ENCODE measurements at places on chromosomes 11 and 22.
A peak's percentile ranks its signal among the peaks of the same experiment; 100 is the strongest.

- no peak for DNase-seq
Measured at GRCh38 chr11:42779555-42779954, 532.2 kb upstream of the API5 start.

GRCh38 chr11:110015695-110016094 lies 77.5 kb upstream of the ZC3H12C start:
- no peak for DNase-seq

DNA sequence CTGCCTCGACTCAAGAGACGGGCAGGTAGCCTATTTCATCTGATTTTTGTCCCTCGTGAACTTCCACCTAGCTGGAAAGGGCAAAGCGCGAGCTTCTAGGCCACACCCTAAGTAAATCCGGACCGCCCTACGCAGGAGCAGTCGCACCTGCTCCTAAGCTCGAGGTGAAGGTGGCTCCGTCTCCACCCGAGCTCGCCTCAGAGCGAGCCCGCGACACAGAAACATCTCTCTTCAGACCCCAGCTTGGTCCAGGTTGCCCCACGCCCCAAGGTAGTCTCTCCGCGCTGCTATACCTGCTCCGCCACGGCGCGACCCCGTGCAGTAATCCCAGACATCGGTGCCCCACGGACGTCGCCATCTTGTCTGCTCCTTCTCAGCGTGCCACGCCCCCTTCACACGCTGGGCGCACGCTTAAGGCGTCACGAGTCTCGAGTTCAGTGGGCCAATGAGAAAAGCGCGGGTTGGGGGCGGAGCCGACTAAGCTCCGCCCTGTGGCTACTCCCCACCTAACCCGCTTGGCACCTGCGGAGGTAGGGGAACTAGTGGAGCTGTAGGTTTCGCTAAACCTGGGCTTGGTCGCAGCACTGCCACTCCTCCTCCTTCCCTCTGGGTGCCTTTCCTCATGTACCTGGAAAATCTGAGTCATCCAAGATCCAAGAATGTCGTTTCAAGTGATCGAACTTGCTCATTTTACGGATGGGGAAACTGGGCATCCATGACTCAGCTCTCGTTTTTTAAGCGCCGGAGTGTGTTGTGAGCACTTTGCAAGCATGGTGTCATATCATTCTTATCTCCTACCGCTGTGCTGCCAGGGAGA lies at the start of gene PISD:
Gene PISD, minus strand, starts transcription at position 365 of the 817 bp plus-strand sequence. Its CDS starts 7 bp downstream, at position 358.
- peak; percentile 98 for DNase-seq

GRCh38 chr11:36743039-36743438 lies 145.0 kb upstream of the RAG2 start:
- no peak for DNase-seq

DNA sequence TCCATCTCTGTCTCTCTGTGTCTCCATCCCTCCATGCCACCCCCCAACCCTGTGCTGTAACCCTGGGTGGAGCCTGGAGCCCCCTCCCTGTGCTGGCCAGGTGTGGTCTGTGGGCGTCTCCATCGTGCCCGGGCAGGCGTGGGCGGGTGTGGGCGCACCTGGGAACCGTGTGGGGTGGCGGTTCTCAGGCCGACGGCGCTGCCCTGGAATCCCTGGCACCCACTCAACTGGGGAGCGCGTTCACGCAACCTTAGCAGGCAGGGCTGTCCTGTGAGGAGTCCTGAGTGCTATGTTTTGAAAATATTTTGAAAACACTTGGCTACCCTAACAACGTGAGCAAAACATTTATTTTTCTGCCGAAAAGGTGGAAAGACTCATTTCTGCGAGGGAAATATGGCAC lies 4.7 kb downstream of the TNNT3 start:
- DNase-seq: no peak

DNA sequence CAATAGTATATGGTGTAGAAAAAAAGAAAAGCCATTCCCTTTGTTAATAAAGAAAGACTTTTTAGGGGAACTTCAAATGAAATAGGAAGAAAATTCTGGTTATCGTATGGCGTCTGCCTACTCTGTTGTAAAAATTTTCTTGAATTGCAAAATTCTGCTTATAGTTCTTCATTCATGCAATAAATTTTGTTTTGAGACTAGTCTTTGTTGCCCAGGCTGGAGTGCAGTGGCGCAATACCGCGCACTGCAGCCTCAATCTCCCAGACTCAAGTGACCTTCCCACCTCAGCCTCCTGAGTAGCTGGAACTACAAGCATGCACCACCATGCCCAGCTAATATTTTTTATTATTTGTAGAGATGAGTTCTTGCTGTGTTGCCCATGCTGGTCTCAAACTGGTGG lies 5.8 kb downstream of the DDIAS start:
- DNase-seq: no peak

- no peak for DNase-seq
Measured at GRCh38 chr22:24327832-24328231, 57.2 kb downstream of the SPECC1L start.

All from hindlimb muscle (tissue), 1 donor.